ENCODE measurements at places on chromosomes 5 and 9.

DNA sequence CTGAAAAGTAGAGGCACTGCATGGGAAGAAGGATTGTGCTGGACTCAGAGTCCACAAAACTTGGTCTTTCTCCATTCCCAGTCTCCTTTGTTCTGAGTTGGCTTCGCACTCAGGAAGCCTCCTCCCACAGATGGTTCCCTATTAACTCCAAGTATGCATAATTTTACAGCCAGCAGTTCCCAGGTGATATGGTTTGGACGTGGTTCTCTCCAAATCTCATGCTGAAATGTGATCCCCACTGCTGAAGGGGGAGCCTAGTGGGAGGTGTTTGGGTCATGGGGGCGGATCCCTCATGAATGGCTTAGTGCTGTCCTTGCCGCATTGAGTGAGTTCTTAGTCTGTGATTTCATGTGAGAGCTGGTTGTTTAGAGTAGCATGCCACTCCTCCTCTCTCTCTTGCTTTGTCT is 86.6 kb downstream of the FEM1C start:
- no peak for DNase-seq

DNA sequence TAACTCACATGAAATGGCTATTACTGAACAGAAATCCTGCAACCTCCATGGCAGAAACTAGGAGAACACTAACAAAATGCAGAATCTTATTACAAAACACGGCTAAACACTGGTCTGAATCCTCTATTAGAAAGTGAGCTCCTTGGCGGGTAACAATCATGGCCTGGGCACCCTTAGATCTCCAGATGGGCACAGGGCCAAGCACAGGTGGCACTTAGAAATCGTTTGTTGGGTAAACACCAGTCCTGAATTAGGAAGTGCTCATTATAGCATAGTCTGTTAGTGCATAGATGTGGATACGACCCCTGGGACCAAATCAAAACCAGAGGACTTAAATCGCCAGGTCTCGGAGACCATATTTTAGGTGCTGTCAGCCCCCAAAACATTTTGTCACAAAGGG is 14.4 kb downstream of the VDAC1 start:
- no peak for DNase-seq

DNA sequence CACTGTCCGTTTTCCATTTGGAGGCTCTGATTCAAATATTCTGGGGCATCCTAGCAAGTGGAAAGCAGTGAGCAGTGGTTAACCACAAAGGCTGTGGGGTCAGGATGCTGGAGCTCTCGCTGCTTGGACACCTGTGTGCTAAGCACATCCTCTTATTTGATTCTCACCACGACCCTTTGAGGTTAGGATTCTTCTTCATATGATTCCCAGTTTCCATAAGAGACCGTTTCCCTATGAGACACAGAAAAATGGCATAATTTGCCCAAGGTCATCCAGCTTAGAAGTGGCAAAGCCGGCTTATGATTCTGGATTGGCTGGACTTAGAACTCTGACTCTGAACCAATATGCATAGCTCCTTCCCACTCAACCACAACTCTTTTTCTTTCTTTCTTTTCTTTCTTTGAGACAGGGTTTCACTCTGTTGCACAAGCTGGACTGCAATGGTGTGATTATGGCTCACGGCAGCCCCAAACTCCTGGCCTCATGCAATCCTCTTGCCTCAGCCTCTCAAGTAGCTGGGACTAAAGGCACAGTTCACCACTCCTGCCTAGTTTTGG is 207.7 kb downstream of the TTLL11 start:
- no peak for DNase-seq

DNA sequence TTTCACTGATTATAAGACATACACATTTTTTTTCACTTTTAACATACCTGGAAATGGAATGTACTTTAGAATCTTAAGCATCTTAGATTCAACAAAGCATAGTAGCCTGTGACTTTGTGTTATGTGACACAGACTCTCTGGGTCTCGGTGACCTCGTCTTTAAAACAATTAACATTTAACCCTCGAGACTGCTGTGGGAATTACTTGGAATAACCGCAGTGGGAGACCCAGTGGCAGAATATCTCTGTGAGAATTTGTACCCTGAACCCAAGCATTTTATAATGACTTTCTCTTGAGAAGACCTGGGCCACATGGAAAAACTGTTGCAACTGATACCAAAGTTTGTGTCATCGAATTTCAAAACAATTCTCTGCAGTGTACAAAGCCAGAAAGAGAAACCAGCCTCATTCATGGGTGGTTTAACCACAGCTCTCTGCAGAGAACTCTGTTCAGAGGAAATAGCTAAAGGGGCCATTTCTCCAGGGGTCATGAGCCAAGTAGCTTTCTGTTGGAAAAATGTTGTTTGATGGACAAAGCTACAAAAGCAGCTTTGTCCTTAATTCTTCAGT is 10.0 kb upstream of the RETREG1 start:
- DNase-seq, result no peak

DNA sequence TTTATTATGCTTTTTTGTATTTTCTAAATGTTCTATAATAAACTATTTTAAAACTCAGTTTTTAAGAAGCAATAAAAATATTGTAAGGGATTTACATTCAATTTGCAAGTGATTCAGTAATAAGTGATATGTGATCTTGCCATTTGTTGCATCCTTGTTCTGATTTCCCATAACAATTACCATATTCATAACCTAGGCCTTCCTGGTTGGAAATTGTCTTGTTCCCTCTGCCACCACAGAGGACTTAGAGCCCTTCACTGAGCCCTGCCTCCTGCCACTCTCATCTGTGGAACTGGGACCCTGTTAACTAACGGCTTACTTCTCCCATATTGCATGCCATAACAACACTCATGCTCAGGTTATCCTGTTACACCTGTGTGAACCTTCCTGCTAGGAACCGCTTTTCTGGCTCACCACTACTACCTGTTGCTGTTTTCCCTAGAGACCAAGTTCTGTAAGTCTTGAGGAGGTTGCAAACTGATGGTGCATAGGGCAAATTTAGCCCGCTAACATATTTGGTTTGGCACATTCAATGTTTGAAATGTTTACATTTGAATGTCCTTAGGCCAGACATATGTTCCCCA is 32.9 kb upstream of the DTWD2 start:
- DNase-seq, result no peak

GRCh38 chr9:22142671-22143070 is 133.6 kb upstream of the CDKN2B start:
- no peak for DNase-seq

DNA sequence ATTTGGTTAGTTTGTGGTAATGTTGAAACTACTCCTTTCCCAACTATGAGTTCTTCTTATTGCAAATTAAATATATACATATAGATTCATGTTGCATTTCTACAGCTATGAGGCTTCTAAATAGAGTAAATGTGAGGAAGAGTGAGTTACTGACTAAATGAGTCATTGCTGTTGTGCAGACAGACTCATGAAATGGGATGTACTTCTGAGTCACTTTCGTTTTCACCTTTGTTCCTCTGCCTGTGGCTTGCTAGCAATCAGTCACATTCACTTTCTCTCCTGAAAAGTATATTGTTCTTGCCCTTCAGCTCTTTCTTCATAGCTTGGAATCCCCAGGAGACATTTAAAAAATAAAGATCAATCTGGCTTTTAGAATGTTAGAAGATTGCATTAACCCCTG is 295.5 kb upstream of the SMC2 start:
- DNase-seq, result no peak

DNA sequence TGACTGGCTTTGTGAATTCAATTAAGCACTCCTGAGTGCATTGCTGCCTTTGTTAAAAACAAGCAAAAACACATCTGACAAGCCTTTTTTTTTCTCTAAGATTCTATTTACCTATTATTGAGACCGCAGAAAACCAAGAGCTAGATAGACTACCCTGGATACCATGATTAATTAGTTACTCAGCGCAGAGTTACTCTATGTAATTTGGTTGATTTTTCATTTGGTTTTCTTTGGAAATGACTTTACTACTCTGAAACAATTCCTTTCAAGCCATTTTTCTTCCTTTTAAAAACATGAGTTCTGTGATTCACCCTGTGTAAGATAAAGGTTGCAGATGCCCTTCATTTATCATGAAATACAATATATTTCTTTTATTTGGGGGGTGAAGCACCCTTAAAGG is 421.6 kb upstream of the PIK3R1 start:
- DNase-seq, result no peak

- DNase-seq, result no peak
Observed at GRCh38 chr9:120587328-120587727, 7.4 kb upstream of the CDK5RAP2 start.

DNA sequence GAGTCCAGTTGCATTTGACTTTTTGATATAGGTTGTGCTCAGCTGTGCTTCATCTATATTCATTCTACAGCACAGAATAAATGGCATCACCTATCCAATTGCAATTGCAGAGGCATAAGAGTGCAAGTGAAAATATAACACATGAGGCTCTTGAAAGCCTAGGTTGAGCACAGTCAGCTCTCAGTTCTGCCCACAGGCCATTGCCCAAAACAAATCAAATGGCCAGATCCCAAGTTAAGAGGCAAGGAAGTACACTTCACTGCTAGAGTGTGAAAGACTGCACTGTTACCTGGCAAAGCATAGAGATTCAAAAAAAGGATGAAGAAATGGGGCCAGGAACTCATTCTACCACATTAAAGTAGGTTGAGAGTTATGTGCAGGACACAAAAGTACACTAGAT is 305.5 kb upstream of the SEMA6A start:
- no peak for DNase-seq

- peak; percentile 45 for DNase-seq
Observed at GRCh38 chr5:137737349-137738131, 1.7 kb upstream of the KLHL3 start.

DNA sequence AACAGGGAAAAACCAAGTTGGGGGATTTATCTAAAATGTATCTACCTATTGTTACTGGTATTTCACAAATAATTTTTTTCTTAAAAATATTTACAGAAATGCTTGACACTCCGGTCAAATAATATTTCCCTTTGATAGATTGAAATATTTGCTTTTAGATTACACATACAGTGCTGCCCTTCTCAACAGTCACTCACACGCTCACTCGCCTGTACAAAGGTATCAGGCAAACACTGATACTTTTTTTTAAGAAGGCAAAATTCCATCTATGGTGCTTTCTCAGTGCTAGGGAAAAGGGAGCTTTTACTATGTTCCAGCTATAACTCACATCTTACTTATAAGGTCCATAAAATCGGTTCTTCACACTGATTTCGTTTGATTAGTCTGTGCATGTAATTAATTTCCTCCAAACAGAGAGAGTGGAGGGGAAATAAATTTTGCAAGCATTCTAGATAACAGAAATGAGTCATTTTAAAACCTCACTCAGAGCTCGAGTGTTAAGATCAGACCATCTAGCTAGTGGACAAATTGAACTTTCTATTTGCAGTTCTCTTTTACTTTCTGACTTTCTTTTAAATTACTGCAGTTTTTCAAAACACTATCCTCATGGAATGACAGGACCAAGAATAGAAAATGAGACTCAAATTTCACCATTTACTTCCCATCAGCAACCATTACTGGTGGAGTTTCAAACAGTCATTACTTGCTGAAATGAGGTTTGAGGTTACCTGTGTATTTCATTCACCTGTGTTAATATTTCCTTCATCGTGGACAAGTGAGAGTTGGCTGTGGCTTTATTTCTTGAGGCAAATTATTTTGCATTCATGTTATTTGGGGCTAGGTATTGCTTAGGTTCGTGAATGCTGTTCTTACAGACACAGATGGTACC is 273.2 kb downstream of the RAB3C start:
- no peak for DNase-seq

- peak; percentile 56 for DNase-seq
Observed at GRCh38 chr9:98848450-98849149, 41.1 kb downstream of the GALNT12 start.

DNA sequence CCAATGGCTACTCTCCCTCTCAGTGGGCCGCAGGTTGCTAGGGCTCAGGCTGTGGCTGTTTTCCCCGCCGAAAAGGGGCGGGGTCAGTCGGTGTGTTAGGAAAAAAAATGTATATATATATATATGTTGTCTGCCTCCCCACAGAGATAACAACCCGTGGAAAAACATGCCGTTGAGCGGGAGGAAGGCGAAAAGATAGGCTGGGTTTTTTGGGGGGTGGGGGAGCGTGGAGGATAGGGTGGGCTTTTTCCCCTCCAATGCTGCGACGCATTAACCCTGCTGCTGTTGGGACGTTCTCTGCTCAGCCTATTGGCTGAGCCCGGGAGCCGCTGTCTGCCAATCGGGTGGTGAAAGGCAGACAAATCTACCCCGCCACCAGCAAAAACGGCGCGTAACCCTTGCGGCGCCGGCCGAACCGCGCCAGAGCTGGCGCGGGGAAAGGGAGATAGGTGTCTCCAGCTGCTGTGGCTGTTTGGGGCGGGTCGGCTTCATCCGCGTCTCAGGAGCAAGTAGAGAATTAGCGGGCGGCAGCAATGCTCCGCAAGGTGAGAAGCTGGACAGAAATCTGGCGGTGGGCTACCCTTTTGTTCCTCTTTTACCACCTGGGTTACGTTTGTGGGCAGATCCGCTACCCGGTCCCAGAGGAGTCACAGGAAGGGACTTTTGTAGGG is at the start of gene PCDHGC4:
TSS of gene PCDHGC4 (plus strand) at position 390 of the 671 bp plus-strand sequence. CDS start at position 534, 144 bp downstream.
- no peak for DNase-seq

- DNase-seq, result no peak
Observed at GRCh38 chr5:35443803-35444595, 173.7 kb upstream of the SPEF2 start.

GRCh38 chr5:112549127-112549526 is 130.1 kb upstream of the EPB41L4A start:
- DNase-seq, result no peak

DNA sequence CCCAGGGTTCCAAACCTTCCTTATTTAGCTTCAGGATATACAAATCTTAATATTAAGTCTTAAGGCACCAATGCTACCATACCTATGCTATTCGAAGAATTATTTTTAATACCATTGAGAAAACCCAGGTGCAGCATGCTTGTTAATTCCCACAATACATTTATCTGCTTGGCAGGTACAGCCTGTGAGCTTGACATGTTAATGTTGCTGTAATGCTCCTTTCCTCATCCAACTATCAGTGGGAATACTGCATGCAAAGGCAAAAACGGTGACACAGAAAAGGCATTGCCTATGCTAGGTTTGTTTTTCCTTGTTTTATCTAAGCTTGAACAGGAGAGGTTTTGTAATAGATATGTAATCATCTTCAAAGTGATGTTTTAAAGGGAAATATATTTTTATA is 135.7 kb upstream of the COX7C start:
- DNase-seq, result no peak

GRCh38 chr5:43415935-43416802 is 4.0 kb upstream of the CCL28 start:
- no peak for DNase-seq

- no peak for DNase-seq
Observed at GRCh38 chr9:131518553-131518952, 12.5 kb downstream of the UCK1 start.

DNA sequence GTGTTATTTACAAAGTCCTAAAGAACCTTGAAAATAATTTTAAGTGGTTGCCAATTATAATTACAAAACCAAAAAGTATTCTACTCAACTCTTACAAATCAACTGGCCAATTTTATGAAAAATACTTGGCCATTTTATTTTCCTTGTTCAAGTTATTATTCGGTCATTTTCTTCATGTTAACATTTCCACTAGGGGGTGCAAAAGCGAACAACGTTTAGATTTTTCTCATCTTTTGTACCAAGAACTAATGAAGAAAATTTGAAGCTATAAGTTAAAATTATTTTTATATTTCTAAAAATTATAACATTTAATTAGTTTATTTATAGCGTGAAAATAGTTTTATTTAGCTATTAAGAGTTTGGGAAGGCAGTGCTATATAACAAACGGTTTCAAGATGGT is 1453.3 kb downstream of the MAT2B start:
- no peak for DNase-seq

GRCh38 chr9:121472446-121472845 is 27.2 kb downstream of the GGTA1 start:
- DNase-seq, result no peak

Measured in CD8-positive, alpha-beta memory T cell (primary cell).